ENCODE measurements at places on chromosomes 6 and 20. TPM values are rescaled to one million over a fixed set of nuclear protein-coding genes. Genes with fewer than 3 reads are reported as not detected.

ZNF165 gene
- 0.08 TPM for polyA plus RNA-seq

SRMS gene
- polyA plus RNA-seq = not detected

TRIM10 gene
- not detected for polyA plus RNA-seq

CPXM1 gene
- polyA plus RNA-seq = not detected

HLA-DOB gene
- polyA plus RNA-seq = 0.64 TPM

TMEM63B gene
- polyA plus RNA-seq = 25.6 TPM

PSORS1C1 gene
- not detected for polyA plus RNA-seq

TPD52L1 gene
- not detected for polyA plus RNA-seq

ULBP3 gene
- polyA plus RNA-seq = not detected

ECT2L gene
- not detected for polyA plus RNA-seq

PTK6 gene
- 1.5 TPM for polyA plus RNA-seq

RHAG gene
- not detected for polyA plus RNA-seq

TREM2 gene
- polyA plus RNA-seq = 0.78 TPM

B3GAT2 gene
- not detected for polyA plus RNA-seq

EEF1A2 gene
- polyA plus RNA-seq = not detected

CASS4 gene
- polyA plus RNA-seq = 7.9 TPM

BPIFB2 gene
- not detected for polyA plus RNA-seq

PBOV1 gene
- polyA plus RNA-seq = not detected

C20orf144 gene
- polyA plus RNA-seq = not detected

FNDC11 gene
- polyA plus RNA-seq = not detected

REM1 gene
- polyA plus RNA-seq = not detected

TCP11 gene
- polyA plus RNA-seq = not detected

ENPP3 gene
- polyA plus RNA-seq = not detected

FAM83C gene
- not detected for polyA plus RNA-seq

FBXO5 gene
- 1.0 TPM for polyA plus RNA-seq

NKX2-2 gene
- not detected for polyA plus RNA-seq

MLN gene
- not detected for polyA plus RNA-seq

ALDH8A1 gene
- polyA plus RNA-seq = 0.64 TPM

SEL1L2 gene
- polyA plus RNA-seq = not detected

LY6G6C gene
- polyA plus RNA-seq = not detected

TRAPPC3L gene
- not detected for polyA plus RNA-seq

CRISP2 gene
- not detected for polyA plus RNA-seq

MRPL18 gene
- polyA plus RNA-seq = 28.5 TPM

PRKN gene
- 0.21 TPM for polyA plus RNA-seq

AHI1 gene
- 1.4 TPM for polyA plus RNA-seq

DPPA5 gene
- not detected for polyA plus RNA-seq

All from CD14-positive monocyte (primary cell).